ENCODE measurements at places on chromosomes 5 and 9.
A peak's percentile ranks its signal among the peaks of the same experiment; 100 is the strongest.

- DNase-seq: no peak
These were observed 71.9 kb downstream of the FOXD1 start for GRCh38 chr5:73376618-73377170.

GRCh38 chr5:163696579-163696887 lies 191.1 kb downstream of the MAT2B start:
- no peak for DNase-seq

DNA sequence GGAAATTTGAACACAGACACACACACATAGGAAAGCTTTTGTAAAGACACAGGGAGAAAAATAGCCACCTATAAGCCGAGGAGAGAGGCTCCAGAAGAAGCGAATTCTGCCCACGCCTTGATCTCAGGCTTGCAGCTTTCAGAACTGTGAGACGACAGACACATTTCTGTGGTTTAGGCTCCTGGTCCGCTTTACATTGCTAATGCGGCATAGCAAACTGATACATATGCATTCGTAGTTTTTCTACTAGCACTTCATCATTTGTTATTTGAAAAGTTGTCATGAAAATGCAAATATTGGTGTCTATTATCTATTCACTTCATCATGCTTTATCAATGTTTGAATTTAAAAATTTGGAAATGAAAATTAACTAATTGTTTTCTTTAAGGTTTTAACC lies 674.9 kb downstream of the SEMA5A start:
- no peak for DNase-seq

GRCh38 chr5:137090721-137091120 lies 408.4 kb downstream of the SPOCK1 start:
- DNase-seq: no peak

GRCh38 chr5:123987956-123988355 lies 476.0 kb downstream of the CSNK1G3 start:
- no peak for DNase-seq

DNA sequence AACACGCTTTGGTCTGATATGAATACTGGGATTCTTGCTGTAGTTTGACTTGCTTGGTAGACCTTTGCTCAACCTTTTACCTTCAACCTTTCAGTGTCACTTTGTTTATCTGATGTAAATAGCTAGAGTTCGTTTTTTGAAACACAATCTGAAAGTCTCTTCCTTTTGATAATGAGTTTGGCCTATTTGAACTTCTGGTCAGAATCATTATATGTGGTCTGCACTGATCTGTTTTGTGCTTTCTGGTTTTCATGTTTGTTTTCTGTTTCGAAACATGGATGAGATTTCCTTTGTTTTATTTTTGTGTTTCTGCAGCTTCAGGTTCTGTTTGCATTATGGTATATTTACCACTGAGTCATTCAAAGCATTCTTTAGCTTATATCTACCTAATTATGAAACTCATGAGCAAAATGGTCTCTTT lies 217.5 kb downstream of the GABBR2 start:
- DNase-seq: no peak

- DNase-seq: no peak
These were observed 64.5 kb upstream of the ADAMTS2 start for GRCh38 chr5:179409806-179410205.

DNA sequence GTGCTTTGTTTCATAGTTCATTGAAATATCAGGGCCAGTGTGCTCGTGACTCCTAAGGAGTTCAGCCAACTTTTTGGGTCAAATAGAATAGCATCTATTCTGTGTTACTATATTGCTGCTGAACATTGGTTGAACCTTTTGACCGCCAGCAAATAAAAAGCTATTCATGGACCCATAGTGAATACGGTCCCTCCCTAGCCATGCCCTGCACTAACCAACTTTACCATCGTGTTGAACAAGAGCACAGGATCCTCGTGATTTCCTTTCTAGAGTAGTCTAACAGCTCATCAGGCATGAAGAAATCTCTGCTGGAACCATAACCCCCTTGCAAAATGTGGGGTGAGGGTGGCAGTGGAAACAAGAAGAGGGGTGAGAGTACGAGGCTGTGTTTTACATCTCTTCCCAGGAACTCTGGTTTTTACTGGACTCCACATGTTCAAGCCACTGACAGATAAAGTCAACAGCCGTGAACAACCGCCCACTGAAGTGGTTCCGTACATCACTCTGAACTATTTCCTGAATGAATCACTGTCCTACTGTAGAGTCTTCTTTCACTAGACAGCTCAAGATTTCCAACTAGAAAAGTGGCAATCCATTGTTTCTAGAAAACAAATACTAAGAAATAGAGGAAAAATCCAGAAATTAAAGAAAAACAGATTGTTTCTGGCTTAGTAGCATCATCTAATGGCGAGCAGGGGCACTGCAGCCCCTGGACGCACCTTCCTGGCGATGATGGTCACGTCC lies 70.1 kb upstream of the SPATA31E1 start:
- DNase-seq: peak; percentile 7

- no peak for DNase-seq
These were observed 13.2 kb upstream of the PPP1R2B start for GRCh38 chr5:156836846-156837245.

DNA sequence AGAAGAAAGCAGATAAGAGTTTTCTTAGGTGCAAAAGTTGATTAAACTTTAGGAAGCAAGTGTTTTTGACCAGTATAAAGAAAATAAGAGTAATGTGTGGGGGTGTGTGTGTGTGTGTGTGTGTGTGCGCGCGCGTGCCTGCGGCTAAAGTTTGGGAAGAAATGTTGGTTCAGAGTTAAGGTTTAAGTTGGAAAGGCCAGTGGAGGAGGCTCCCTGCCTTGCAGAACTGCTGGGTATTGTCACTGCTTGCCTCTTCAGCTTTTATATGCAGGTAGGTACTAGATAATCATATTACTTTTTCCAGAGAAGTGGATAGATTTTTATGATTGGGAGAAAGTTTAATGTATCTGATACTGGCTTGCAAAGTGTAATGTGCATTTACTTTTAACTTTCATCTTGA lies 2.0 kb downstream of the PIK3R1 start:
- DNase-seq: peak; percentile 6

DNA sequence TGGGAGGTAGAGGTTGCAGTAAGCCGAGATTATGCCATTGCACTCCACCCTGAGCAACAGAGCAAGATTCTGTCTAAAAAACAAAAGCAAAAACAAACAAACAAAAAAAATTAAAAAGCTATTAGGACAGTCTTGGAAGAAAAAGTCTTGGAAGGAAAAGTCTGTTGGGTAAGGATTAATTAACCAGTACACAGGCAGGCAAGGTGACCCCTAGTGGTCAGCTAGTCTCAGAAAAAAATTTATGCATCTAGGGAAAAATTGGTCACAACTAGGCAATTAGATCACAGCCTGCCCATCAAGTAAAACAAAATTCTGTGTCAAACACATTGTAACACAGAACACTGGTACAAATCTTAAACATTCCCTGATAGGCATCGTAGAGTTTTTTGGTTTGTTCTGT lies 6.7 kb upstream of the ANKRD18B start:
- peak; percentile 17 for DNase-seq

GRCh38 chr5:91381239-91381773 lies 1.8 kb downstream of the ARRDC3 start:
- DNase-seq: no peak

- DNase-seq: peak; percentile 43
These were observed 7.9 kb upstream of the SYNPO start for GRCh38 chr5:150632305-150633160.

DNA sequence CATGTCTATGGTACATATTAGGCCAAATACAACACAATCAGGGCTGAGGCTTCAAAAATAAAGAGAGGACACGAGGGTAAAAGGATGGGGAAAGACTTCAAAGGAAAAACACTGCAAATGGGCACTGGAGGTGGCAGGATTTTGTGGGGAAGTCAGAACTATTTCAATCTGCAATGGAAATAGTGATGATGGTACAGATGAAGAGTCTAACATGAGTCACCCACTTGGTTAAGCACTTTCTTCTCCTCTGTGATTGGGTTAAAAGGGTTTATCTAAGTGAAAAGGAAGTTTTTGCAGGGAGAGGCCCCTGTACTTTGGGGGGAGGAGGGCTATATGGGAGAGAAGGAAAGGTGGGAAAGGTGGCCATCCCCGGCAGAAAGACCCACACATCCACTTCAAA lies 4.5 kb upstream of the SH3GL2 start:
- DNase-seq: no peak

- no peak for DNase-seq
These were observed 39.6 kb downstream of the UBAP1 start for GRCh38 chr9:34218446-34218845.

DNA sequence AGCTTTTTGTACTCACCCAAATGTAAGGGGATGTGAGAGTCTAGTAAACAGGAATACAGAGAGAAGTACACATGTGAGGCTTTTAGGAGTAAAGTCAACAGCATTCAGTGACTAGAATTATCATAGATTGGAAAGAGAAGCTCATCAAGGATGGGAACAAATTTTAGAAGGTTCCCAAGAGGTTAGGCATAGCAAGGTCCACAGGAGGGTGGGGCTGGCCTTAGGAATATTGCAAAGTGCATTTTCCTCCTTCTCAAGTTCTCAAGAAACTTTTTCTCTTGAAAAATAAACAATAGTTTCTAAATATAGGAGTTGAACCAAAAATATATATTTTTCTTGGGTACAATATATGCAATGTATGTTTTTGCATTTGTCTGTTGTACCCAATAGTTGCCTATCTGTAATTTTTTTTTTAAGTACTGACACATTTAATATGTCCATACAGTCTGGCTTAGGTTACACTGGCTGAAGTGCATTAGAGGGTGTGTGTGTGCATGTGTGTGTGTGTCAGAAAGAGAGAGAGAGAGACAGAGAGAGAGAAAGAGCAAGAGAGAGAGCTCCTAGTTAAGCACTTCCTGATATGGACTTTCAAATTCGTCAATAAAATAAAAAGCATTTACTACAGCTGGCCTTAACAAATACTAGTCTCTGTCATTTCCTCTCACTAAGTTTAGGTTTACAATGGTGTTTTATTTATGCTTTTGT lies 62.2 kb downstream of the SNX18 start:
- no peak for DNase-seq

- DNase-seq: peak; percentile 7
These were observed 388.3 kb downstream of the NR2F1-AS1 start for GRCh38 chr5:93192683-93193082.

DNA sequence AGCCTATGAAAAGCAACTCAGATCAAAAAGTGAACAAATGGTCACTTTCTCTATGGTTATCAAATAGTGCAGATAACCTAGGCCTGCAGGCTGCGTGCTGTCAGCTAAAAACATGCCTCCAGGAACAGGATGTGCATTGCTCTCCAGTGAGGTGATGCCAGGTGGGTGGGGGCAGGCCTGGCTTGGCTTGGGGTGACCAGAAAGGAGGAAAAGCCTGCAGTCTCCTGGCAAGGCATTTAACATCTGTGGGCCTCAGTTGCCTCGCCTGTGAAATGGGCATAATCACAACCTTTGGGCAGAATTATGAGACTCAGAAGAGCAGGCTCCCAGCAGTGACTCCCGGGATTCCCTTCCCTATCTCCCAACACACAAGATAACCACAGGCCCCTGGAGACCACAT lies 135.9 kb downstream of the COL23A1 start:
- no peak for DNase-seq

- DNase-seq: no peak
These were observed 533.1 kb downstream of the NTRK2 start for GRCh38 chr9:85202596-85202995.

DNA sequence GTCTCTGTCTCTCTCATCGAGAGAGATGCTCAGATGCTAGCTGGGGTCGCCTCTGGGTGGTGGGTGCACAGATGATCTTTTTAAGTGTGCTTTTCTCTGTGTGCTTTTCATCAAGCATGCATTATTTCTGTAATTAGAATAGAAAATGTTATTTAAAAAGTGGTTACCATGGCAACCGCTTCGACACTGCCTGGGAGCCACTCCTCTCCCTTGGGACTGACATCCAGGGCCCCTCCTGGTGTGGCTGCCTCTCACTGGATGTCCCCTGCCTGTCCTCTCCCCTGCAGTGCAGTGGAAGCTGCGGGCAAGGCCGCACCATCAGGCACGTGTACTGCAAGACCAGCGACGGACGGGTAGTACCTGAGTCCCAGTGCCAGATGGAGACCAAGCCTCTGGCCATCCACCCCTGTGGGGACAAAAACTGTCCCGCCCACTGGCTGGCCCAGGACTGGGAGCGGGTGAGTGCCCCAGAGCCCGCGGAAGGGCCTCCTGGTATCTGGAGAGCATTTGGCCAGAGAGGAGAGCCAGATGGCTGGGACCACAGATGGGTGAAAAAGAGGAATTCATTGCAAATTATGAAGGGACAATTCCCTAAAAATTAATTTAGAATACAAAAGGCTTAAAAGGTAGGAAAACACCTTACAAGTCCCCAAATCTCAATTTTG lies 34.7 kb downstream of the ADAMTSL2 start:
- no peak for DNase-seq

GRCh38 chr5:78003919-78004318 lies 227.8 kb upstream of the TBCA start:
- DNase-seq: no peak

- DNase-seq: no peak
These were observed 138.0 kb upstream of the ASTN2 start for GRCh38 chr9:117552811-117553210.

DNA sequence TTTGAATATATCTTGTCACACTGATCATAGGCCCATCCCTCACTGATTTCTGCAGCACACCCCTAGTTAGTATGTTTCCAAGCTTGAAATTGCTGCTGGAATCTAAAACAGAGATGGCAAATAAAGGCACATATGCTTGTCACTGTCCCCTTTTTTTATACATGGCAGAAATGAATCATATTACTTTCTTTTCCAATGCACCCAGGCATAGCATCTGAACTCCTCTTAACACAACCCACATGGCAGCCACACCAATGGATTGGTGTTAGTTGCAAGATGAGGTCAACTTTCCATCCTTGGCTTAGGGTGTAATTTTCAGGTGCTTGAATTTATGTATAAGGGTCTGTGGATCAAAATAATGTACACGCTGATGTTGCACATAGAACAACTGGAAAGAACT lies 473.8 kb upstream of the ZNF608 start:
- no peak for DNase-seq

GRCh38 chr9:91716815-91717214 lies 233.2 kb downstream of the ROR2 start:
- DNase-seq: no peak

- DNase-seq: no peak
These were observed 13.3 kb downstream of the CDC26 start for GRCh38 chr9:113261917-113262671.

GRCh38 chr5:113039229-113039933 lies 62.8 kb downstream of the DCP2 start:
- DNase-seq: no peak

- no peak for DNase-seq
These were observed 138.0 kb downstream of the ENC1 start for GRCh38 chr5:74502479-74502950.

DNA sequence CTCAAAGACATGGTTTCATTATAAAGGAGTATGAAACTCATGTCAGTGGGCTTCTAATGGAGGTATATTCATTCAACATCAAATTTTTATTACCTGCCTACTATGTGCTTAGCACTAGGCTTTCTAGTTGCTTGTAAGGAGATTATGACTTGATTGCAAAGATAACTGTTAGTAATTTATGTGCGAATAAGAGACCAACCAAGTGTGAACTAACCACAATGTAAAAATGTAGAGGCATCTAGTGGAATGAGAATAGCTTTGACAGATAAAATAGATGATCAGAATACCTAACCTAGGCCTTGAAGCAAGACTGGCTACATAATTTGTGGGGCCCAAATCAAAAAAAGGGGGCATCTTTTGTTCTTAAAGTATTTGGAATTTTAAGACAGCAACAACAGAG lies 13.0 kb upstream of the PPP2R2B start:
- DNase-seq: no peak

GRCh38 chr5:179124273-179124852 lies 64.2 kb downstream of the ZNF354C start:
- no peak for DNase-seq

GRCh38 chr5:82164176-82164976 lies 113.8 kb downstream of the RPS23 start:
- no peak for DNase-seq

All from SW480 (cell line).